NCI-H69 (cell line): ENCODE measurements at places on chromosomes 7 and 10.

DNA sequence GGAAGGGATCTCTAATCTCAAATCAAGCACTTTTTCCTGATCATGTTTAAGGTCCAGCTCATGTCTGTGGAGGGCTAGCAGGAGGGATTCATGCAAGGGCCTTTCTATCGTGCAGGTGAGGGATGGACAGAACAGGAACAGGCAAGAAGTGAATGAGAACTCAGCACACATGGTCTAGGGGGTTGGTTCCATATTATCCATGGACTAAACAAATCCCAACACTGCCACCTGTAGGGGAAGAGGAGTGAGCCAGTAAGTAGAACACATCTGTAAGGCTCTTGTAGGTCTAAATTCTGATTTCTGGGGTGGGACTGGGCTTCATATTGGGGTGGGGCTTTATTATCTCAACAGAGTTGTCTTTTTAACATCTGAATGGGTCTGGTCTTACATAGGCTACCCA lies 138.0 kb upstream of the TARP start:
- DNase-seq = peak; percentile 60

DNA sequence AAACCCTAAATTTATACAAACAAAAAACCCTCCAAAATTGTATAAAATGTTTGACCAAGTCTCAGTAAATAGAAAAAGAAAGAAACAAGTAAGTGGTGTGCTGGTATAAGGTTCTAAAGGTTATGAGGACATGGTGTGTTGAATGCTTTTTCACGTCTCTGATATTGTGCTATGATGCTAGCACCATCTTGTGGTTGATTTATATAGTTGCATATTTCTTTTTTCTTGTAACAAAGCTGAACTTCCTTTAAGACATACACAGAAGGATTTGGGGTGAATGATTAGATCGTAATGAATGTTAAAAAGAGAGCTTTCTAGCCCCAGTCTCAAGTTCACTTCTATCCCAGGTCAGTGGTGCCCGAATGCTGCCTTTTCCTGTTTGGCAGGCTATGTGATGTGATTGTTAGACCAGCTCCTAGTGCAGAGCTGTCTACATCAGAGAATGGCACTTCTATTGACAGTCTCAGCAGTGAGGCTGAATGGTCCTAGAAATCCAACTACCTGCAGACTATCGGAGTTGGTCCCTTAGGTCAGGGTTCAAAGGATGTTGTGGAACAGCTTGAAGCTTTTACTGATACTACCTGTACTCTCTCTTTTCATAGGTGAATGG lies 25.0 kb downstream of the VTI1A start:
- DNase-seq = peak; percentile 33

DNA sequence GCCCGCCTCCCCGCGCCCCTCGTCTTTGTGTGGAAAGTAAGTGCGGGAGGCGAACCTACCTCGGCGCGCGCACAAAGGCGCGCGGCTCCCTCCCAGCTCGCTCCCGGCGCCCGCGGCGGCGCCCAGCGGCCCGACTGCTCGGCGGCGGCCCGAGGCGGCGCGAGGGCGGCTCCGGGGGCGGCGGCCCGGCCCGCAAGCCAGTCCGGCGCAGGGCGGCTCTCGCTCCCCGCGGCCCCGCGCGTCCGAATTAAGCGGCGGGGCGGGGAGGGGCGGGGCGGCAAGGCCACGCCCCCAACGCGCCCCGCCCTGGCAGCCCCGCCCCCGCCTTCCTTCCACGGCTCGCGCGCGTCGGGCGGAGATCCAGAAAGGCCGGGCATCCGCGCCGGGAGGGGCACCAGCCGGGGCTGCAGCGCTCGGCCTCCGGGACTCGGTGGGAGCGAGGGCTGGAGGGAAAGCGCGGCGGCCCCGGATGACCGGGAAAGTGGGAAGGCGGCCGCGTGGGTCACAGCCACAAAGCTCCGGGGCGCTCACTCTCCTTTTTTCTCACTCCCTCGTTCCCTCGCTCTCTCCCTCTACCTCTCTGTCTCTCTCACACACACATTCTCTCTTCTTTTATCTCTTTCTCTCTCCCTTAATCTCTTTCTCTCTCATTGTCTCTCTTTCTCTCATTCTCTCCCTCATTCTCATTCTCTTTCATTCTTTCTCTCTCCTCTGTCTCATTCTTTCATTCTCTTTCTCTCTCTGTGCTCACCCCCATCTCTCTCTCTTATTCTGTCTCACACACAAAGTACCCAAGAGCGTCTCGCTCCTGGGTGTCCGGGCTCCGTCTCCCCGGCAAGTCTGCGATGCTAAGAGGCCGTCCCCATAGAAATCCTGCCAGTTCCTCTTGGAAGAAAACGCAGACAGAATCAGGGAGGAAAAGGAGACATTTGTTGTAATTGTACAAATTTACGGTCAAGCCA lies 170.2 kb downstream of the FAM107B start:
- peak; percentile 89 for DNase-seq

DNA sequence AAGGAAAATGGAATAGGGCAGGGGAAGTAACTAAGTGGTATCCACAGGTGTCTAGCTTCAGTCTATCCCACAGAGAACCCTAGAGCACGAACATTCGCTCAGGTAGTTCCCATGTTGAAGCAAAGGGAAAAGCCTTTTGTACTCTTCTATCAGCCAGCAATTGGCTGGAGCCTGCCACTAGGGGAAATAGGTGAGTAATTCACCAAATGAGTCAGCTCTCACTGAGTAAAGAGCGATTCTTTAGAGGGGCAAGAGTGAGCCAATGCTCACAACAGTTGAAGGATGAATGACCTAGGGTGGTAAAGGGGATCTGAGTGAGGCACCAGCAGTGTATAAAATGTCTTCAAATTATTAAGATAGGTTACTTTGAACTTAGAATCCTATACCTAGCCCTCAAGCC lies 94.1 kb upstream of the ZNF800 start:
- peak; percentile 6 for DNase-seq

- no peak for DNase-seq
These were observed 9.1 kb upstream of the PRKAR2B start for GRCh38 chr7:107035446-107035845.

- peak; percentile 9 for DNase-seq
These were observed 47.7 kb upstream of the ATRNL1 start for GRCh38 chr10:115045499-115045898.
